ENCODE measurements at places on chromosomes 11 and 22.

GRCh38 chr22:45010532-45010900 is 711 bp upstream of the PHF21B start:
- no peak for DNase-seq

DNA sequence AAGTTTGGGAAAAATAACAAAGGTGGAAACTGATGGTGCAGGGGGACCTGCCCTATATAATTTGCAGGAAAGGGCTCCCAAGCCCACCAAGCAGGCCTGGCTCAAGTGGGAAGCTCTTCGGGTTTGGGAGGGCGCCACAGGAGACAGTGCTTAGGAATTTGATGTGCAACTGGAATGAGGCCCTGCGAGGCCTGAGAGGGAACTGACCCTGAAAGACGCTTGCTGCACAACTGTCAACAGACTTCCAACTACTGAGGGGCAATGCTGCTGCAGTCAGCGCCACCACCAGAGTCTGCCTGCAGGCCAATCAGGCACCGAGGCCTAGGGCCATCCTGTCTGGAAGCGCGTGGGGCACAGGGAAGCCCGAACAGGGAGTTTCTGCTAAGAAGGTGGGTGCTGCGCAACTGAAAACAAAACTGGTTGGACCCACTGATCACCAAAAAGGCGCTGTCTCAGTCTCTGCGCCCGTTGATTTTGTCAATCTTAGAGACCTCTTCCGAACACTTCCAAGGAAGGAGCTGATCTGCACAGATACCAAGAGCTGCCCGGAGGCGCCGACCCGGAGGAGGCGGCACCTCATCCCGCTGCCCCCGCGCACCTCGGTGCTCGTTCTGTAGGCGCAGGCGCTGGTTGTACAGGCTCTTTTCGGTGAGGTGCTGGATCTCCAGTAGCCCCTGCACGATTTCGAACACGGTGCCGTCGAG is 667 bp downstream of the DGCR6L start:
- DNase-seq, result no peak

GRCh38 chr11:17351510-17352176 is at the start of gene NCR3LG1:
Gene NCR3LG1, plus strand, starts transcription at chr11:17351800. Its CDS starts 170 bp downstream, at chr11:17351970.
- DNase-seq, result no peak

- no peak for DNase-seq
Measured at GRCh38 chr11:126615845-126616244, 260.4 kb downstream of the ST3GAL4 start.

- DNase-seq, result peak; percentile 61
Measured at GRCh38 chr11:132126973-132127899, 756.8 kb downstream of the NTM start.

DNA sequence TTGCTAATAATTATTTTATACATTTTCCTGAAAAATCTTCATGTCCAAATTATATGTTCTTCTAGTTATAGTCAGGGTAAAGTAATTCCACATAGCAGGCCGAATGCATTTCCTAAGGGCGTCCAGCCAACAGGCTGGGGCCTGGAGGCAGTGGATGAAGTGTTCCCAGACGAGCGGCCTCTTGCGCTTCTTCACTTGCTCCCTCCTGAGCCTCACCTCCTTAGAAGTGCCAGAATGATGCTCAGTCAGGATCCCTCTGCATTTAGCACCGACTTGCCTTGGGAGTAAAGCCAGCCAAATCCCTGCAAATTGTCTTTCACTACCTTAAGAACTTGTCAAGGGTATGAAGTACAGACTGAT is 1.5 kb downstream of the OLFML1 start:
- no peak for DNase-seq

DNA sequence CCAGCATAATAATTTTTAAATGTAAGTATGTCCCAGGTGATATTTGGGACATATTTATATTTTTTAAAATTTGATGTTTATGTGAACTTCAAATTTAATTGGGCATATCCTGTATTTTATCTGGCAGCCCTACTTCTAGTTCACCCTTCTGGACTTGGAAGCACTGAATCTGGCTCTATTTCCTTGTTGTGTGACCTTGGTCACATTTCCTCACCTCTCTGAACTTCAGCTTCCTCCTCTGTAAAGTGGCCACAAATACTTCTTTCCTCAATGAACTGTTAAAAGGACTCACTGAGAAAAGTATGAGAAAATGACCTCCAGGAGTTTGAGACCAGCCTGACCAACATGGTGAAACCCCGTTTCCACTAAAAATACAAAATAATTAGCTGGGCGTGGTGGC is 8.1 kb upstream of the RNF185 start:
- DNase-seq, result no peak

- DNase-seq, result no peak
Measured at GRCh38 chr11:125457814-125458343, 38.2 kb downstream of the FEZ1 start.

GRCh38 chr11:44403587-44404273 is 93.8 kb upstream of the ALX4 start:
- DNase-seq, result no peak

DNA sequence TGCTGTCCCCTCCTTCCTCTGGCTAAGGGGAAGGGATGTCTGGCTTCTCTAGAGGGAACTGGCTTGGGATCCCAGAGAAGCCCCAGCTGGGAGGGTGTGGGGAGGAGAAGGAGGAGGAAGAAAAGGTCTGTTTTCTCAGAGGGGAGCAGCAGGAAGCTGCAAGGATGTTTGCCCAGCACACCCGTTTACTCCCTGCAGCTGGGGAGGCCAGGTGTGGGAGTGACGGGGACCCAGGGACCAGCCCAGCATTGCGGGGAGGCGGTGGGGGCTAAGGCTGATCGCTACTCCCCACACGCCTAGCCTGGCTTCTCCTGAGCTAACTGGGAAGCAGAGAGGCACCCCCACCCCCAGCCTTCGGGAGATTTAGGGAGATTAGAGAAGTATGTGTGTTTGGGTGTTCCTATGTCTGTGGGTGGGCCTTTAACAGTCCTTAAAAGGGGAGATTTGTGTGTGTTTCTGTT is 3.9 kb downstream of the CREB3L1 start:
- DNase-seq, result no peak

DNA sequence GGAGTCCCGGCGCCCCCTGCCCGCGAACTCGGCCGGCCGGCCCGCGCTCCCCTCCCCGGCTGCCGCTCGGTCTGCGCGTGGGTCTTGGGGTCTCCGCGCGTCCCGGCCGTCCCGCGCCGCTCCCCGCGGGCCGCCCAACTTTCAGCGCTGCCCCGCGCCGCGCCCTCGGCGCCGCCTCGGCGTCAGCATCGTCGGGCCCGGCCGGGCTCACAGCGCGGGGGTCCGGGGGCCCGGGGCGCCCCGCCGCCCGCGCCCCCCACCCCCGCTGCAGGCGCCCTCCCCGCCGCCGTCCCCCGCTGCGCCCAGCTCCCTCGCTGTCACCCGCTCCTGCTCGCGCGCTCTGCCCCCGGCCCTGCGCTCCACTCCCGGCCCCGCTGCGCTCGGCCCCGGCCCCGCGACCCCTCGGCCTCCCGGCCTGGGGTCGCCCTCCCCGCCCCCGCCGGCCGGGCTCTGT is at the start of gene KCNJ4:
Gene KCNJ4 (minus strand): TSS at position 124 of the 454 bp plus-strand sequence. CDS start 27,067 bp downstream, outside the sequence.
- no peak for DNase-seq

- DNase-seq, result no peak
Measured at GRCh38 chr11:4054643-4055042, 40.0 kb upstream of the RRM1 start.

DNA sequence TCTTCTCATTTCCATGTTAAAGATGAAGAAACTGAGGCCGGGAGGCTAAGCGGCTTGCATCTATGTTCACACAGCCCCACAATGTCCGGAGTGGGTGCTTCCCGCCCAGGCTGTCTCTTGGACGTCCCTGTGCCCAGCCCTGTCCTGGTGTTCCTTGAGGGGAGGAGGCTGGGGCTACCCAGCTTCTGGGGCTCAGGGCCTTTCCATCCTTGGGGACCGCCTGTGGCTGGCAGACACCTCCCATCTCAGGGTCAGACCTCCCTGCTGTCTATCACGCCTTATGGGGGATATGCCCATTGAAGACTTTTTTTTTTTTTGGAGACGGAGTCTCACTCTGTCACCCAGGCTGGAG is 95.5 kb downstream of the WNT7B start:
- DNase-seq, result no peak

DNA sequence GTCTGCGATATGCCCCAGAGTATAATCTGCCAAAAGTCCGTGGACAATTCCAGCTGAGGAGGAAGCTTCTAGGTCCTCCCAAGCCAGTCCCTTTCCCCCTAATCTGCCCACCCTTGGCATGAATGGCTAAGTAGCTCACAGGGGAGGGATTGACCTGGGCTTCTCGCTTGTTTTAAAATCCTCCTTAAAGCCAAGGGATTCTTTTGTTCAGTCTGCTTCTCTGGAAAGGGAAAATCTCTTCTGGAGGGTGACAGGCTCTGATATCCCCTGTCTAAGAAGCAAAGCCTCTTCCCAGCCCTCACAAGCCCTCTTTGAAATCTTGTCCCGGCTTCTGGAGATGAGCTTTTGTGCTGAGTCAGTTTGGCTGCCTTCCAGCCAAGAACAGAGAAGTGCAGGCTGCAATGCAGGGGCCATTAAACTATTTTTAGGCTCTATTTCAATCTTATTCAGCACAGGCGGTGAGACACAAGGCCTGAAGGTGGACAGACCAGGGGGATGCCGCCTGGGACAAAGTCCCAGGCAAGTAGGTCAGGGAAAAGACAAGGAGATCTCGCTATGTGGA is 23.9 kb downstream of the NEFH start:
- DNase-seq, result no peak

- DNase-seq, result no peak
Measured at GRCh38 chr22:22070371-22070824, 87.8 kb upstream of the TOP3B start.

GRCh38 chr22:38203855-38204514 is 2.2 kb downstream of the MAFF start:
- DNase-seq, result no peak

All from left renal cortex interstitium (tissue), 4 donors.